ENCODE measurements at places on chromosomes 4 and X. TPM values are rescaled to one million over a fixed set of nuclear protein-coding genes. Genes with fewer than 3 reads are reported as not detected.

DNA sequence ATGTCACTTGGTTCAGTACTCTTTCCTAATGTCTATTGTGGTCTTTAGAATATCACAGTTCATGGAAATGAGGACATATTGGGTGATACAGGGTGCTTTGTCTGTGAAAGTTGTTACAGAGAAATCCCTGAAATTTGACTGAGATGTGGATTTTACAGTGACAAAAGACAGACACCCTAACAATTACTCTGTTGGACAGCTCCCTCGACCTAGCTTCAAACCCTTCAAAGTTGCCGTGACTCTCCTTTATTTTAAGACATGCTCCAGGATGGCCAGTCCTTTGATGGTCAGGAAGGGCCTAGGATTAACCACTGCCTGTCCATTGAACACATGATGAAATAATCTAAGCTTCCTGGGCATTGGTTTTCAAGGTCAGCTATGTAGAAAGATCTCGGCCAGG, 4.0 kb downstream of the DCX start:
- no peak for DNase-seq

DNA sequence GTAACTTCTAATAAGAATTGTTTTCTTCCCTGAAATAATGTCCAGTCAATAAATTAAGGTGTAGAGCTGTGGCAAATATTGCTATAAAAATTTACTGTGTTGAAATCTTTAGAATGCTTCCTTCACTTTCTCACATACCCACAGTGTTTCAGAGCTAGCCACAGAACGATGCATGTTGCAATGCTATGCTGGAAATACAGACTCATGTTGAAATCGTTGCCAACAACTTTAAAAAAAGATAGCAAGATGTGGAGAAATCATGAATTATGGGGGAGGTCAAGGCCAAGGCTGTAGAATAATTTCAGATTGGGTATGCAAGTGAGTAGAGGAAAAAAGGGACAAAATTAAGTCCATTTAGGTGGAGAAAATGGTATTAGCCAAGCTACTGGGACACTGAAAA, 204.8 kb downstream of the VEGFC start:
- DNase-seq, result no peak

- DNase-seq, result no peak
Observed at GRCh38 chr4:157010630-157011029, 39.0 kb upstream of the PDGFC start.

GRCh38 chr4:173490256-173490655, 39.8 kb downstream of the HAND2 start:
- DNase-seq, result no peak

GRCh38 chr4:17781300-17782287, at the start of gene FAM184B:
FAM184B (minus strand) TSS chr4:17781621; CDS start chr4:17781299, 322 bp downstream.
- peak; percentile 17 for DNase-seq

- DNase-seq, result no peak
Observed at GRCh38 chrX:30310429-30311206, 1.4 kb upstream of the NR0B1 start.

DNA sequence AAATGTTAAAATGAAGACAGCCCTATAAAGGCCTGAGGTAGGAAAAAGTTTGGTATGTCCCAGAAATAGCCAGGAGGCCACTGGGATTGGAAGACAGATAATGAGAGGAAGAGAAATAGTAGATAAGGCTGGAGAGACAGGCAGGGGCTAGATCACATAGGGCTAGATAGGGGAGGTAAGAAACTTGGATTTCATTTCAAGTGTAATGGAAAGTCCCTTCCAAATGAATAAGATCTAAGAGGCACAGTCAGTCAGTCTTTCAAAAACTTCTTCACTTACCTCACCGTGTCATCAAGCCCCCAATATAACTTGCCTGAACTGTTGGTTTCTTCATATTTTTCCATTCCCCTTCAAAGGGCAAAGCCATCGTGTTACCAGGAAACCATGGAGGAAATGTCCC, 121.8 kb downstream of the SPCS3 start:
- no peak for DNase-seq

The PHEX gene
- 0.18 TPM for total RNA-seq

The C1QTNF7 gene
- total RNA-seq, result not detected

Measured in Daoy (cell line).